AG09319 (cell line): ENCODE measurements at places on chromosomes 16 and 17.

GRCh38 chr16:31020536-31020935 is 10.1 kb upstream of the STX1B start:
- no peak for DNase-seq

- DNase-seq: no peak
Observed at GRCh38 chr16:31505483-31505882, 2.7 kb downstream of the RUSF1 start.

GRCh38 chr17:18177133-18177532 is 6.5 kb upstream of the ALKBH5 start:
- DNase-seq: no peak

DNA sequence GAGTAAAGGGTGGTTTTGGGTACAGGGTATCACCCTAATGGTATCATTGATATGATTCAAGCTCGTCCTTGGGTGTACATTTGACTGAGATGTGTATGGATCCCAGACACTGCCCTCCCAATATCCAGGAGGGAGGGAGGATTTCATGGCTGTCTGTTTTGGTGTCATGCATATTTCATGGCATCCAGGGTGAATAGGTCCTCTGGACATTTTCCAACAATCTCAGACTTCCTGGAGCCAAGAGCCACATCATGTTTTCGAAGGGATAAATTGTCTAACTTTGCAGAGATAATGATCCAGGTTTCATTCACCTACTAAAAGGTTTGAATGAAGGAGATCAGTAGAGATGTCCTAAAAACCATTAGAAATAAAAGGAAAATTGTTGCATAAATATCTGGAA is 431.9 kb downstream of the SHISA9 start:
- no peak for DNase-seq

GRCh38 chr17:50137042-50137441 is 7.1 kb upstream of the SAMD14 start:
- no peak for DNase-seq

GRCh38 chr16:47627085-47627639 is 166.0 kb downstream of the PHKB start:
- no peak for DNase-seq

- no peak for DNase-seq
Observed at GRCh38 chr17:80233202-80233601, 13.0 kb downstream of the SLC26A11 start.

- DNase-seq: no peak
Observed at GRCh38 chr17:16480995-16481394, 11.0 kb downstream of the LRRC75A start.

- no peak for DNase-seq
Observed at GRCh38 chr17:19413761-19414160, 2.7 kb downstream of the RNF112 start.

DNA sequence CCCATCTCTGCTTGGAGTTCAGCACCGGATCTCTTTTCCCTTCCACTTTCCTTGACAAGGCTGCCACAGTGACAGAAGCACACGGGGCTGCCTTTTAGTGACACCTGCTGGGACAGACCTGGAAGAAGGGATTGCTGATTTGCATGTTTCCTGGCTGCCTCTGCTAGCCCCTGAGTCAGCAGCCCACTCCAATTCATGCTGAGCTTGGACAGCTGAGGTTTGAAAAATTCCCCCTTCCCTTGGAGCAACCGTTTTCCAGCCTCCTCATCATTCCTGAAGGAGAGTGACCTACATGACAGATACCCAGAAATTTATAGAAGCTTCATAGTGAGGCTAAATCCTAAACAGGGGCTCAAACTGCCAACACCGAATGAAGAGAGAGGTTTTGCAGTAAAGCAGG is 18.8 kb upstream of the RBL2 start:
- no peak for DNase-seq

DNA sequence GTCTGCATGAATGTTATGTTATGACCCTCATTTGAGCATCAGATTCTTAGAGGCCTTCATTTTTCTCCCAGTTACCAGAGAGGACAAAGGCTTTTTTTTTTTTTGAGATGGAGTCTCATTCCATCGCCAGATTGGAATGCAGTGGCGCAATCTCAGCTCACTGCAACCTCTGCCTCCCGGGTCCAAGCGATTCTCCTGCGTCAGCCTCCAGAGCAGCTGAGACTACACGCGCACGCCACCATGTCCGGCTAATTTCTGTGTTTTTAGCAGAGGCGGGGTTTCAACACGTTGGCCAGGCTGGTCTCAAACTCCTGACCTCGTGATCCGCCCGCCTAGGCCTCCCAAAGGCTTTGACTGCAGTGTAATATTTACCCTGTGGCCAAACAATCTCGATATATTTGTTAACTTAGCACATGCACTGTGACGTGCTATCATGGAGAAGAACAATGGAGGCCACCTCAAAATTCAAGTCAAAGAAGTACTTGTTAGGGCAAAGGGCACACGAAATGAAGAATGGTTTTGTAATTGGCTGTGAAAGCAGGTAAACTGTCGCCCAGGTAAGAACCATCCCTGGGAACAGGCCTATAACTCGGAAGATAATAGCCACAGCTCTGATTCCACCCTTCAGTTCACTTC is 303.4 kb downstream of the SLC39A11 start:
- no peak for DNase-seq

GRCh38 chr17:82923366-82924113 is 83.7 kb upstream of the ZNF750 start:
- DNase-seq: no peak

GRCh38 chr16:78372277-78372676 is 272.8 kb downstream of the WWOX start:
- no peak for DNase-seq

DNA sequence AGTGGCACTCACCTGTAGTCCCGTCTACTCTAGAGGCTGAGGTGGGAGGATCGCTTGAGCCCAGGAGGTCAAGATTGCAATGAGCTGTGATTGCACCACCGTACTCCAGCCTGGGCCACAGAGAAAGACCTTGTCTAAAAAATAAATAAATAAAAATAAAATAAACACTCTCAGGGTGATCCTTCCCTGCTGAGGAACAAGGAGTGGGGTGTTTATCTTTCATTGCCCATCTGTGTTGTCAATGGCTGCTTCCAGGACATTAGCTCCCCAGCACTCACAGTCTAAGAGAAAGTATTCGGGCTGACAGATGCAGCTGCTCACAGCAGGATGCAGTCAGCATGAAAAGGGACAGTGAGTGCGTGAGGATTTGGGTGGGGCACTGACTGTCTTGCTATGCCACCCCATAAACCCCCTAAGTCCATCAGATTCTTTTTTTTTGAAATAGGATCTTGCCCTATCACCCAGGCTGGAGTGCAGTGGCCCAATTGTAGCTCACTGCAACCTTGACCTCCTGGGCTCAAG is 31.3 kb upstream of the RBBP6 start:
- no peak for DNase-seq

- DNase-seq: no peak
Observed at GRCh38 chr16:87033541-87034300, 283.5 kb downstream of the C16orf95 start.

- DNase-seq: no peak
Observed at GRCh38 chr17:38561416-38562214, 44.1 kb downstream of the SRCIN1 start.

DNA sequence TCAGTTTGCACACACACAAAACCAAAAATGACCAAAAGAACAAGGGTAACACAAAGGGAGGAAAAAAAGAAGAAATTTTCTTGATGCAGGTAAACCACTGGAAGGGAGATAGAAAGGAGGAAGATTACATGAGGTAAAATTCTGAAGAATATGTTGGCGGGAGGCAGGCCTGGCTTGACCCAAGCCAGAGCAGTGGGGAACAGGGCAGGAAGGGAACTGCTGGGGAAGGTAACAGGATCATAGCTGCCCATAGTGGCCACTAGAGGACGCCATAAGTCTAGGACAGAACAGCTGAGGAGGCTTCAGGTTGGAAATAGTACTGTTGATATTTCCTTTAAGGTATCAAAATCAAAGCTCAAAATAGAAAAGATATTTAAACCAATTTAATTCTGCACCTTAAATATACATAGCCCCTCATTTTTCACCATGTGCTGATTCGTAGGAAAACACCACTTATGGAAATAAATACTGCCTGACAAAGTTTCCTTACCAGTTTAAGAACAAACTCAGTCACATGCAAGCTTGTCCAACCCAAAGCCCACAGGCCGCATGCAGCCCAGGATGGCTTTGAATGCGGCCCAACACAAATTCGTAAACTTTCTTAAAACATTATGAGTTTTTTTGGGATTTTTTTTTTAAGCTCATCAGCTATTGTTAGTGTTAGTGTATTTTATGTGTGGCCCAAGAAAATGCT is 15.5 kb downstream of the VPS35 start:
- no peak for DNase-seq

DNA sequence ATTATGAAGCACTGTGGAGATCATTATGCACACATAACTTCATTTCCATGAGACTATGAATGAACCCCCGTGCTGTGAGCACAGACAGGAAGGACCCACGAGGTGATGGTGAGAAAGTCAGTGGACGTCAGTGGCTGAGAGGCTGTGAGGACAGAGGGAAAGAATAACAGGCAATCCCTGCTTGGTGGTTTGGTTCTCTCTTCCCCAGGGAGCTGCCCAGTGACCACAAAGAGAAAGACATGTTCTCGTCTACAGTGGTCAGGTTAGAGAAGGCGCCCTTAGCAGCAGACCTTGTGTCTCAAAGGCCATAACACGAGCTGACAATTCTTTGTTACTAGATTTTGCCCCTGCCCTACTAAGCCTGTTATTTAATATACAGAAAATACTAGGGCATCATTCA is 609.2 kb downstream of the TOX3 start:
- no peak for DNase-seq

GRCh38 chr16:86337581-86338402 is 172.5 kb upstream of the FOXF1 start:
- no peak for DNase-seq

- peak; percentile 42 for DNase-seq
Observed at GRCh38 chr17:32111141-32111771, 31.0 kb upstream of the RHOT1 start.

DNA sequence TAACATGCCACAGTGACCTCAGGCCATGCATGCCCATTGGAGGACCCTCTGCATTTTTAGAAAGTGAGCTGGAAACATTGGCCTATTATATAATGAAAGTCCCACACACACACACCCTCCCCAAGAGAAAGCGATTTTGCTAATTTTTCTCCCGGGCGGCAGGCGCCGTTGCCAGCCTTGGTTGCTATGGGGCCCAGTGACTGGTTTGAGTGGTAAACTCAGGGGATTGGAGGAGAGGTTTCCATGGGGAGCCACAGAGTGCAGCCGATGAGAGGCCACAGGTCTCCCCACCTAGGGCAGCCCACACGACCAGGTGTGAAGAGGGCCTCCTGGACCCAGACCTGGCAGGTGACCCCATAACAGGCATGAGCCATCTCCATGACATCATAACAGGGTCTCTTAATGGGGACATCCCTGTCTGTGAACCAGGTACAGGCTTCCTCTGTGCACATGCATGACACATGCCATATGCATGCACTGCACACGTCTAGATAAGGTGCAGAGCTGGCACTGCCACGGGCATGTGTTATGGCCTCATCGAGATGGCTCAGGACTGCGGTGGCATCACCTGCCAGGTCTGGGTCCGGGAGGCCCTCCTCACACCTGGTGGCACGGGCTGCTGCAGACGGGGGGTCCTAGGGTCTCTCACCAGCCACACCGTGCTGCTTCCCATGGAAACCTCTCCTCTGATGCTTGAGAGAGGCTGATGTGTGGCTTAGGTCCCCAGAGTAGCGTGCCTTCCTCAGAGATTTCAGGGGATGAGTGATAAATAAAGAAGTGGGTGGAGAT is 144.1 kb downstream of the RBFOX3 start:
- no peak for DNase-seq

- no peak for DNase-seq
Observed at GRCh38 chr16:19677402-19677801, 40.6 kb downstream of the KNOP1 start.

- DNase-seq: no peak
Observed at GRCh38 chr17:42667088-42667951, 8.2 kb downstream of the TUBG2 start.

GRCh38 chr16:1953734-1954133 is 755 bp downstream of the RPL3L start:
- DNase-seq: no peak

DNA sequence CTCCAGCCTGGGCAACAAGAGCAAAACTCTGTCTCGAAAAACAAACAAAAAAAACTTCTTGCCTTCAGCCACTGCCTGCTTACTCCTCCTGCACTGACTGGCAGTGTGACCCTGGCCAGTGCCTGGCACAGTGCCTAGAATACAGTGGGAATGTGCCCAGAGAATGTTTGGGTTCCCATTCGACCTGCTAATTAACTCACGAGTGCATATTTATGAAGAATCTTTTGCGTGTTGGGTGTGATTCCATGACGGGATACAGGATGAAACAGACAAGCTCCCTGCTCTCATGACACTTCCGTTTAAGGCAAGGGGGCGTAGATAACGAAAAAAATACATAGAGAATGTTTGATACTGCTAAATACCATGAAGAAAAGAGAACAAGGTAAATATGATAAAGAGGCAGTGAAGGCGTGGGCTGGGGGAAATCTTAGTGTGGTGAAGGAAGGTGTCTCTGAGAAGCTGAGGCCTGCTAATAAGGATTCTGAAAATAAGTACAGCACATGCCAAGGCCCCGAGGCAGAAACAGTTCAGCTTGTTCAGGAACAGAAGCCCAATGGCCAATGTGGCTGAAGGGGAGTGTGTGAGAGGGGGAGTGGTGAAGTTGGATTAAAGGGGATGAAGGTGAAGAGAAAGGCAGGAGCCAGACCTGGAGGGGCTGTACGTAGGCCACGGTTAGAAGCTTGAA is 4.3 kb downstream of the ABI3 start:
- DNase-seq: no peak

GRCh38 chr17:2343421-2343820 is 6.1 kb downstream of the SGSM2 start:
- DNase-seq: no peak

- no peak for DNase-seq
Observed at GRCh38 chr16:59840169-59840568, 1106.1 kb upstream of the GOT2 start.

GRCh38 chr16:89410794-89411309 is 79.5 kb downstream of the ANKRD11 start:
- peak; percentile 77 for DNase-seq

GRCh38 chr17:74798239-74798707 is 22.1 kb upstream of the NAT9 start:
- DNase-seq: no peak

- no peak for DNase-seq
Observed at GRCh38 chr16:19274165-19274797, 11.2 kb upstream of the CLEC19A start.

DNA sequence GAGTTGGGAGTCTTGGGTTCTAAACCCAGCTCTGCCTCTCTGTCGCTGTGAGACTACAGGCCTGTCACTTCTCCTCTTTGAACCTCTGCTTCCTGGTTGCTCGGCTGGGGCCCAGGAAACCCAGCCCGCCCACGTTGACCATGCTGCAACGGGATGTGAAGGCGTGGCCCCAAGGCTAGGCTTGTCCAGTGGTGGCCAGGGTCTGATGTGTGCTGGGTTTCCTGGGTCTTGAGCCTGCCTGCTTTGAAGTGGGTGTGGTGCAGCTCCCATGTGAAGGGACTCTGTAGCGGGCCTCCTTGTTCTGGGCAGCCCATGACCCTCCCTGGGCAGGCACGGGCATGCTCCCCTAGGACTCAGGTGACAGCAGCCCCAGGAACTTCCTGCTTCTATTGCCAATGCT is 82.3 kb downstream of the SDR42E1 start:
- DNase-seq: no peak

- no peak for DNase-seq
Observed at GRCh38 chr17:16880121-16880842, 91.6 kb downstream of the TNFRSF13B start.

- DNase-seq: peak; percentile 67
Observed at GRCh38 chr17:38451840-38452529, 23.7 kb downstream of the ARHGAP23 start.
